Lower leg skin (tissue), 4 donors: ENCODE measurements at places on chromosomes 1 and 21.

DNA sequence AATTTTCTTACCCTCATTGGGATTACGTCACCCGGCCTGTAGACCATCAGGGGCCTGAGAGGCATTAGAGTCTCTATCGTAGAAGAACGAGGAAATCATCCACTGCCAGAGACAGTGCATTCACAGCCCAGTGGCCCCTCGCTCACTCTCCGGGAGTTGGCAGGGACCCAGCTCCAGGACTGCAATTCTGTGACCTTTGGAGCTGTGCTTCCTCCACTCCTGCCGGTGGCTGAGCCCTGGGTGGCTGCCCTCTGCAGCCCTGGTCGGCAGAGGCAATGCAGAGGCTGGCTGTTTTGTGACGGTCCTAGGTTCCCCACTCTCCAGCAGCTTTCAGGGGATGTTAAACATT lies 12.7 kb downstream of the SLC37A1 start:
- DNase-seq: no peak

DNA sequence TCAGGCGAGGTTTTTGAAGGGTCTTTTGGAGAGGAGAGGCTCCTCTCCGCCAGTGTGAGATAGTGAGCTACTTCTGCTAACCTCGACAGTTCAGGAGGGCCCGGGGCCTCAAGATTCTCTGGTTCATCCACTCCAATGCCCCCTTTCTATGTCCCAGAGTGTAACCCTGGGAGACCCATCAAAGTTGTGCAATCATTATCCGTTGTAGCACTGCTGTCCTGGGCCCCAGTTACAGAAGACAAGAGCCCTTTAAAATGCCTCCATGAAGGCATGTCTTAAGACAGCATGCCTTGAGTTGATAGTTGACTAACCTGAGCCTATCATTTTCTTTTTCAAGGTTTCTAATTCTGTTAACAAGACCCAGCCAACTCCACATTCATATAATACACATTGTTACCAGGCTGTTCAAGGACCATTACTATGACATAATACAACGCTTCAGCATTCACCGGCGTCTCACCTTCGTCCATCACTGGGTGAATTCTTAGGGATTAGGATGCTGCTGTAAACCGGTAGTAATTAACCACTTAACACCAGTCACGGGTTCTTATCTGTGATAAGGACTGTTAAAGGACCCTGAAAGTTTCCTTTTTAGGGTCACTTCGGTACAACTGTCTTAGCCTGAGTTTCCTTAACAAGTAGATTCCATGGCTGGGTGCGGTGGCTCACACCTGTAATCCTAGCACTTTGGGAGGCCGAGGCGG lies 37.4 kb upstream of the CDC42BPA start:
- DNase-seq: no peak

DNA sequence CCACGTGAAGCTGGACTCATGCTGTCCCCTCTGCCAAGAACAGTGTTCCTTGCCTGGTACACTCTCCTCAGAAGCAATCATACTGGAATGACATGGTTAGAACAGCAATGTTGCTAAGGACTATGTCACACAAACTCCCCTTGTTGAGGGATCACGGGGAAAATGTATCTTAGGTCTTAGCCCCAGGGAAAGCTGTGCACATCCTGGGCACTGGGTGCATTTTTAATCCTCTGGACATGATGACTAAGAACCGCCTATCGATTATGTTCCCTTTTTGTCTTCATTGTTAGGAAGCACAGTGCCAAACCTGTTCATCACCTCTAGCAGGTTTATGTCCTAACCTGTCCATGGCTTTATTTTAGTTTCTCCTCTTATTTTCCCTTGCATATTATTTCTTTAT lies 115.1 kb downstream of the HIVEP3 start:
- DNase-seq: no peak

DNA sequence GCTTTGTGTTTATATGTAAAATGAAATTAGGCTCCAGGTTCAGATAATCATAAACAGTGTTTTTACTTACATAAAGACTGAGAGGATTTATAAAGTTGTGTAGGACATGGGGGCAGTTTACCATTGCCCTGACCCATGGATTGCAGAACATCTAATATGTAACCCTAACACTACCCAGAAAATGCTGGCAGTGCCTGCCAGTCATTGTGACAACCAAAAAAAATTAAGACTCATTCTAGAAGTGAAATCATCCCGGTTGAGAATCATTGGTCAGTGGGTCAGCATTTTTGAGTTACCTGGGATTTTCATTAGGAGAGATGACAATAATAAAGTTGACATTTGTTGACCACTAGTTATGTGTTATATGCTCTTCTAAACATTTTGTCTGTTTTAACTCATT lies 31.2 kb upstream of the THEM4 start:
- DNase-seq: no peak

DNA sequence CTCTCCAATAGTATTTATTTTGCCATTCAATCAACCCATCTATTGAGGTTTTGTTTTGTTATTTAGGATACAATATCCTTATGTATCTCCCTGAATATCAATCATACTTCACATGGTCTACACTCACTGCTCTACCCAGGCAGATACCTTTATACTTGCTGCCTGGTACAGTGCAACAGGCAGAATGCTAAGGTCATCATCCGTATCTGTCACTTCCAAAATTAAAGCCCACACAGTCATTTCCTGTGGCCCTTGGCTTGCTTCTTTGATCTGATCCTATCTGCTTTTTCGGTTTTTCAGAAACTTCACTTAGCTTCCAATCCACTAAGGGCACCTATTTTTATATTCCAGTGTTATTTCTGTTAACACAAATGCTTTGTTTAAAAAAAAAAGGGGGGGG lies 22.3 kb upstream of the ZZZ3 start:
- no peak for DNase-seq

GRCh38 chr1:5393603-5394002 lies 598.6 kb downstream of the NPHP4 start:
- no peak for DNase-seq

DNA sequence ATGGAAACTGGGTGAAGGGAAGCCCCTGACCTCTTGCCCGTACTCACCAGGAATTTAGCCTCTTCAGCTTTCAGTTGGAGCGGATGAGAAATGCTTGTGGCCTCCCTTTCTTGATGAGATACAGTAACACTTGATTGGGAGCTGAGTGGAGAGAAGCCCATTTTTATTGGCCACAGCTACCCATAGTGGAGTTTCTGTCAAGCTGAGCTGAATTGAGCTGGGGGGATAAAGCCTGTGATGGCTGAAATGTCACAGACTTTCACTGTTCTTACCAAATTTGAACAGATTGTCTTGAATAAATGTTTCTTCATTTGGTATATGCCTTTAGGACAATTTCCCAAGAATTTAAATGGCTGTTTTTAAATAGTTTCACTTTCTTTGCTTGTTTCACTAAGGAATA lies 125.9 kb downstream of the ZMYM4 start:
- no peak for DNase-seq

GRCh38 chr1:103333141-103333540 lies 192.4 kb upstream of the RNPC3 start:
- DNase-seq: no peak

- no peak for DNase-seq
Measured at GRCh38 chr1:65440915-65441314, 20.4 kb downstream of the LEPR start.

DNA sequence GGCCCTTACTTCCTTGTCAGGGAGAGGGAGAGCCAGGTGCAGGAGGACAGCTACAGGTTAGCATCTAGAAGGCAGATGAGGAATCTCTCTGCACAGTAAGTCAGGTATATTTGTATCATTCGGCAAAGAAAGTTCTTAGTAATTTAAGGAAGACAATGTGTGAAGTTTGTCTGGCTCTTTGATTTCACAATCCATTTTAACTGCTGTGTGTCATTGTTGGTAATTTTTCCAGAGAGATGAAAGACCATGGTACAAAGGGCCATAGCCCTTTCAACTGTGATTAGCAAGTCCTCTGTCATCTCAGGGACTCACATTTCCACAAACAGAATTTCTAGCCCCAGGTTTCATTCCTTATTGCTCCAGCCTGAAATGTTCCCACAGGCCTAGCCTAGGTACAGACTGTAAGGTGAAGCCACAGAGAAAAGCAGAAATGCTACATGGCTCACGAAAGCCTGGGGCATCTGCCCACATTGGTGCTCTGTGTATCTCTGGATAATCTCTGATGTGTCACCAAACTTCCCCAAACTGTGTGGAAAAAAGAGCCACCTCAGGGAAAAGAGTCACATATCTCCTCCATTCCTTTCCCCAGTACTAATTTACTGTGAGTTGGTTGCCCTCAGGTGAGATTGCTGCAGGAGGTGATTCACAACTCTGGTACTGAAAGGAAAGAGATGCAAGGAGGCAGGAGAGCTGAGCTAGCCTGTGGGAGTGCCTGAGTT lies 70.6 kb downstream of the SYT6 start:
- DNase-seq: no peak

- DNase-seq: no peak
Measured at GRCh38 chr1:214067853-214068703, 80.3 kb downstream of the PROX1 start.

GRCh38 chr1:232590744-232591082 lies 39.2 kb downstream of the SIPA1L2 start:
- no peak for DNase-seq

DNA sequence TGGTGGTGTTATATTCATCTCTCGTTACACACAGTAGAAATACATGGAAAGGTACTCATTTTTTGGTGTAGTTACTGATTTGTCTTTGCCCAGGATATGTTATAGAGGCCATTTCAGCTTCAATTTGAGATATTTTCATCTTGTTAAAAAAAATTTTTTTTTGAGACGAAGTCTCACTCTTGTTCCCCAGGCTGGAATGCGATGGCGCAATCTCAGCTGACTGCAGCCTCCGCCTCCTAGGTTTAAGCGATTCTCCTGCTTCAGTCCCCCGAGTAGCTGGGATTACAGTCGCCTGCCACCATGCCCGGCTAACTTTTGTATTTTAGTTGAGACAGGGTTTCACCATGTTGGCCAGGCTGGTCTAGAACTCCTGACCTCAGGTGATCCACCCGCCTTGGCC lies 19.0 kb downstream of the MORC3 start:
- DNase-seq: no peak

GRCh38 chr1:72283307-72284083 lies 1.2 kb upstream of the NEGR1 start:
- peak; percentile 60 for DNase-seq
